ENCODE measurements at places on chromosomes 5 and 9.

DNA sequence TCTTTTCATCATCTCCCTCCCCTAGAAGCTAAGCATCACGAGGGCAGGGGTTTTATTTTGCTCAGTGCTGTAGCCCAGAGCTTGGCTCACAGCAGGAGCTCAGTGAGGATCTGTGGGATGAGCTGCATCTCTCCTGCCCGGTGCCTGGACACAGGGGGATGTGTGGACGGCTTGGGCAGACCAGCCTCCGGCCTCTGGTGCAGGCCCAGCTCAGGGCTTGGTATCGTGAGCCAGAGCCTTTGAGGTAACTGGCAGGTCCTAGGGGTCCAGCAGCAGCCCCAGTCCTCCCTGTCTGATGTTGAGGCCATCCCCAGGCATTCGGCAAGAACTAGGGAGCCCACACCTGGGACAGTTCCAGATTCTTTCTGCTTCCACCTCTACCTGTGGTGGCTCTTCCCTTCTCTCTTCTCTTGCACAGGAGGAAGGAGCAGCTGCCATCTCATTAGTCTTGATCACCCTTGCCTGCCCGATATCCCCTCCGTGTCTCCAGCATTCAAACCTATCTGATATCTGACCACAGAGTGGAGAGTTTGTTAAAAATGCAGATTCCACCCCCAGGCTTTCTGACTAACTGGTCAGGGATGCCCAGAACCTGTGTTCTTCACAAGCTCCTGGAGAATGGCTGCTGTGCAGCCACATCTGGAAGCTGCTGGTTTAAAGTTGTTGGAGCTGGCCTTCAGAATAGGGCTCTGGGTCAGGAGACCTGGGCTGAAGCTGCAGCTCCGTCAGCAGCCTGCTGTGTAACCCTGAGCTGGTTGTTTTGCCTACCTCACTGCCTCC is 7.9 kb upstream of the SLC6A7 start:
- no peak for DNase-seq

GRCh38 chr9:27457445-27457844 is 66.6 kb upstream of the IFNK start:
- DNase-seq = no peak

- DNase-seq = peak; percentile 20
Observed at GRCh38 chr5:52725065-52725746, 62.5 kb upstream of the ITGA1 start.

DNA sequence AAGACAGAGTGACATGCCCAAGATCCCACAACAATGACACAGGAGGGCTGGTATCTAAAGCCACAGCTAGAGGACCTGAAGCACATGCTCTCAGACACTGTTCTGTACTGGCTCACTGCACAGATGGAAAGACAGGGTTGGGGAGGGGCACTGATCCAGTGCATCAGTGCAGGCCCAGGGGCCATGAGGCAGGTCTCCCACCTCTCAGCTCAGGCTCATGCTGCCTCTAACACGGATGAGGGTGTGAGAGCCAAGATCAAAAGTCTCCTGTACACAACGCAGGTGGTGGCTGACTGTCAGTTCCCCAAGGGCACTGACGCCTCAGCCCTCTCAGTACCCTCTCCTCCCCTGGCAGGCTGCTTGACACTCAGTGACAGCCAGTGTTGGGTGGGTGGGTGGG is 10.9 kb downstream of the RAPGEF1 start:
- no peak for DNase-seq

DNA sequence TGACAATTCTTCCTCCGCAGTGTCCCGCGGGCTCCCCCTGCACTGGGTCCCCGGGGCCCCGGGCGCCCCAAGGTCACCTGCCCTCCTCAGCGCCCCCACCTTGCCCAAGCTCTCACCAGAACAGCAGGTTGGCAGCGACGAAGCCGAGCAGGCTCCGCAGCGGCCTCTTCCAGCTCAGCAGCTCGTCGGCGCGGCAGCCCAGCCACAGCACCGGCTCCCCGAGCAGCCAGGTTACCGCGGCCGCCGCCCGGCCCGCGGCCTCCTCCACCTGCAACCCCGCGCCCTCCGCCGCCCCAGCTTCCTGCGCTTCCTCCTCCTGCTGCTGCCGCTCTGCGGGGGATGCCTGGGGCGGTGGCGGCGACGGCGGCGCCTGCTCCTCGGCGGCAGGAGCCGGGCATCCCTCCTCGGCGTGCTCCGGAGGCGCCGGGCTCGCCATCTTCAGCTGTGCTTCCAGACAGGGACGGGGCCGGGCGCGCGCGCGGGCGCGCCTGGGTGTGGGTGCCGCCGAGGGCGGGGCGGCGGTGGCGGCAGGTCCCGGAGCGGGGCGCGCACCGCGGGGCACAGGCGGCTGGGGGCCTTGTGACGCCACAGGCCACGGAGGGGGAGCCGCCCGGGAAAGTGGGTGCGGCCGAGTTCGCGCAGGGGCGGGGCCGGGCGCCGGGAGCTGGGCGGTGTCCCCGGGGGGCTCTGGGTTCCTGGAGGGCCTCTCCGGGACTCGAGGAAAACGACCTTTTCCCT is at the start of gene RETREG1:
TSS of gene RETREG1 (minus strand) at position 462 of the 738 bp plus-strand sequence. CDS start at position 436, 26 bp downstream.
- DNase-seq = peak; percentile 9

DNA sequence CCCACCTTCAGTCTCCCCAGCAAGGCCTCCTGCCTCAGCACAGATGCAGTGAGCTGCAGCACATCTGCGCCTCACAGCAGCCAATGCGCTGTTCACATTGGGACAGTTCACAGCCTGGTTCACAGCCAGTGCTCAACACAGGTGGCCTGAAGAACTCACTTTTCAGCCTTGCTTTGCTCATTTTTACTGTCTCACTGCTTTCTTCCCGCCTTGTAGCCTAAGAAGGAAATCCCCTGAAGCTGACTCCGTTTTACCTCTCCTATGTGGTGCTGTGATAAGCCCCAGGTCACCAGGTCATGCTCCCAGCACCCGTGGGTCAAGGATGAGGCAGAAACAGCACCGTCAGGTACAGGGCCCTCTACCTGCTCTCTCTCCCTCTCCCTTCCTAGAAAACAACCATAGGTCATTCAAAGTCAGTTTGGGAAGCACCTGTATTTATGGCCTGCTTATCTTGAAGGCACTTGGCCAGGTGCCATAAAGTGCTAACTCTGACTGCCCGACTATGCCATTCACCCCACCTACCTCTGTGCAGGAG is 1.1 kb downstream of the GCNT4 start:
- DNase-seq = no peak

- DNase-seq = no peak
Observed at GRCh38 chr9:136275655-136276429, 28.1 kb downstream of the CCDC187 start.

- DNase-seq = no peak
Observed at GRCh38 chr5:117065161-117065560, 490.5 kb upstream of the SEMA6A start.

- no peak for DNase-seq
Observed at GRCh38 chr5:89327608-89328007, 444.6 kb upstream of the MEF2C start.

GRCh38 chr9:30015073-30015472 is 2369.4 kb upstream of the ACO1 start:
- no peak for DNase-seq

- DNase-seq = no peak
Observed at GRCh38 chr9:119458068-119458467, 88.8 kb upstream of the BRINP1 start.

DNA sequence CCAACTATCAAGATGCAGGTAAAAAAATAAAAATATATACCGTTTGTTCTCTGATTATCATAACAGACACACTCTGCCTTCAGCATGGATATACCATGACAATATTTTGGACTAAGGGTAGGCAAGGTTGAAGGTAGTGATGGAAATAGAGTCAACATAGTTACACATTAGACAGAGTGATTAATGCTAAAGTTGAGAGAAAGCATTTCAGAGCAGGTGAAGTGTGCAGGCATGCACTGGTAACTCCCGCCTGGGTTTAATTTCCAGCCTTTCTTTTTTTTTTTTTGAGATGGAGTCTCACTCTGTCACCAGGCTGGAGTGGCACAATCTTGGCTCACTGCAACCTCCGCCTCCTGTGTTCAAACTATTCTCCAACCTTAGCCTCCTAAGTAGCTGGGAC is 458.5 kb downstream of the TLR4 start:
- DNase-seq = no peak

DNA sequence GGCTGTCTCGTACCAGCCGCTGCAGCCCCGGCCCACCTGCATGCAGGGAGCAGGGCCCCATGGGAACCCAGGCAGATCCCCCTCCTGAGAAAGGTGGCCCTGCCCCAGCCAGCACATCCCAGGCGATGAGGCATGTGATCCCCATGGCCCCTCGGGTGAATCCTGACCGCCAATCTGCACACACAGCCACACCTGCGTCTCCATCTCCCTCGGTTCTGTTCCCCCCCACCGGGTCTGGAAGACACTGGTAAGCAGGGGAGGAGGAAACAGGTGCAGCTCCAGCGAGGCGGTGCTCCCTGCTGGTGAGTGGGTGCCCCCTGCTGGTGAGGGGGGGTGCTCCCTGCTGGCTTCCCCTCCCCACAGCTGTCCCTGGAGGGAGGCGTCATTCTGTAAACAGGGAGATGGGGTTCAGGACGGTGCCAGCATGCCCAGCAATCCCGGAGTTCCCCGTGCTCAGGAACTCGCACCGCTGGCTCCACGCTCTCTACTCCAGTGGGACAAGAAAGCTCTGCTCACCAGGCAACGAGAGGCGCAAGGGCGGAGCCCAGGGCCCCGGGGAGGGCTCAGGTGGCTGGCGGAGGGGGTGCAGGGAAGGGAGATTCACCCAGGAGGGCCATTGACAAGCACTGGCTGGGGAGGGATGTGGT is 28.4 kb upstream of the SLC12A7 start:
- no peak for DNase-seq

DNA sequence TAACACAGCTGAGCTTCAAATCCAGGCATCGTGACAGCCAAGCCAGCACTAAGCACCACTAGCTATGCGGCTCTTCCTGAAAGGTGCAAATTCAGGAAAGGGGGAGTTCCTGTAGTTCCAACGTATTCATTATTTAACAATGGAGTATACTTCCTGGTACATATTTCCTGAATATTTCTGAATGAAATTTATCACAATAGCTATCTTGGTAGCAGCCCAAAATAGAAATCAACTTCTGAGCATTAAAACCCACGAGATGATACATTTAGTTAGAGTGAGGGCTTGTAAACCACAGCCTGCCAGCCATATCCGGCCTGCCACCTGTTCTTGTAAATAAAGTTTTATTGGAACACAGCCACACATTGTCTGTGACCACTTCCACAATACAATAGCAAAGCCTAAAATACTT is 109.7 kb upstream of the RETREG1 start:
- DNase-seq = peak; percentile 5

DNA sequence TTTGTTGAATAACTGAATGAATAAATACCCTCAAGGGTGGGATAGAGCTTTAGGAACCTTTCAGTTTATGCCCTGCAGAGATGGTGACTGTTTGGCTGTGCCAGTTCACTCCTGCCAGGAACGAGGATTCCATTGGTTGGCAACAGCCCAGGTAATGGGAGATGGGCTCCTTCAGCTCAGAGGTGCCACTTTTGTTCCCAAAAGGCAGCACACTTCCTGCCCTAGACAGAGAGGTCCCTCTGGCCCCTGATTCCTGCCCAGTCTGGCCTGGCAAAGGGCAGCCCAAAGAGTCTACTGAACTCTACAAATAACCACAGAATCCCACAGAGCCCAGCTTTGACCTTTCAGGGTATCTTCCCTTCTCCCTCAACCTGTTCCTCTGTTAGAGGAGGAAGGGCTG is 1.6 kb downstream of the C9orf152 start:
- DNase-seq = no peak
